ENCODE measurements at places on chromosomes 5 and 9. TPM values are rescaled to one million over a fixed set of nuclear protein-coding genes. Genes with fewer than 3 reads are reported as not detected.

- no peaks in the 10 kb centered on the region for H3K36me3 ChIP-seq
- no peaks in the 10 kb centered on the region for H3K4me1 ChIP-seq
- DNase-seq, result no peak
- no peak overlapping the region for H3K4me3 ChIP-seq
- H3K27me3 ChIP-seq, result no peaks in the 10 kb centered on the region
These were observed 15.0 kb upstream of the GPX3 start for GRCh38 chr5:151005187-151005949.

- no peaks in the 10 kb centered on the region for H3K27me3 ChIP-seq
- H3K27ac ChIP-seq, result no peak overlapping the region
- H3K4me1 ChIP-seq, result no peaks in the 10 kb centered on the region
- no peak for DNase-seq
- no peak overlapping the region for H3K4me3 ChIP-seq
These were observed 123.0 kb upstream of the GABRP start for GRCh38 chr5:170660531-170660930.

DNA sequence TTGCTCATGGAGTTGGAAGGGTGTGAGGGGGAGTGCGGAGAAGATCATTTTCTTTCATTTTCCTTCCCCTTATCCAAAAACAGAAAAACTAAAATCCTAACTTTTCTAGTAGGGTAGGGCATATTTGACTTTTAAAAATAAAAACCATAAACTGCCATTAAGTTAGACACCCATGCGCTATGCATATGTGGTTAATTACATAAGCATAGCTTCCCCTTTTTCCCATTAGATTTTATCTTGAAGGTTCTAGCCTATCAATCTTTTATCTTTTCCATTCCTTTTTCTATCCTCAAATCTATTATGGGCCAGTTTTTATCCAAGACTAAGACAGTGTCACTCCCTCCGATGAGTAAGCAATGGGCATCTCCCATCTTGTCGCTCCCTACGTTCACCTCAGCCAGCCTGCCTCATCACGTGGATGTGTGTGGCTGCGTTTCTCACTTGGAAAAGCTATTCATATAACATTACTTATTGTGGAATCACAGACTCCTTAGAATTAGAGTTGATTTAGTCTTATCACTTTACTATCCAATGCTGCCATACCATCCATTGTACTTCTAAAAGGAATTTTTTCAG lies 49.2 kb downstream of the PCSK5 start:
- no peaks in the 10 kb centered on the region for H3K27me3 ChIP-seq
- H3K36me3 ChIP-seq, result no peaks in the 10 kb centered on the region
- H3K27ac ChIP-seq, result no peak overlapping the region

KCNMB1 gene
- not detected for total RNA-seq

ARL14EPL gene
- not detected for total RNA-seq

PCDHGA9 gene
- 0.25 TPM for total RNA-seq
